ENCODE measurements at places on chromosomes 2 and 18. TPM values are rescaled to one million over a fixed set of nuclear protein-coding genes. Genes with fewer than 3 reads are reported as not detected.

SUMO1 gene
- total RNA-seq, result 140 TPM

RAX gene
- total RNA-seq, result not detected

SPDYA gene
- total RNA-seq, result 0.14 TPM

SGO2 gene
- total RNA-seq, result 14.9 TPM

PLEK gene
- total RNA-seq, result not detected

CCL20 gene
- 5.9 TPM for total RNA-seq

G6PC2 gene
- not detected for total RNA-seq

ING5 gene
- total RNA-seq, result 23.8 TPM

MC2R gene
- not detected for total RNA-seq

EN1 gene
- 1.2 TPM for total RNA-seq

NT5DC4 gene
- not detected for total RNA-seq

FSIP2 gene
- total RNA-seq, result not detected

LYG1 gene
- 2.4 TPM for total RNA-seq

BUB1 gene
- 32.9 TPM for total RNA-seq

ARHGAP15 gene
- not detected for total RNA-seq

SLC9A4 gene
- total RNA-seq, result not detected

FABP1 gene
- total RNA-seq, result not detected

MTLN gene
- 143 TPM for total RNA-seq

YPEL5 gene
- 63.2 TPM for total RNA-seq

CXCR1 gene
- total RNA-seq, result not detected

HES6 gene
- total RNA-seq, result 7.5 TPM

GAL3ST2 gene
- total RNA-seq, result 0.33 TPM

KYNU gene
- 252 TPM for total RNA-seq

NYAP2 gene
- not detected for total RNA-seq

PDE1A gene
- total RNA-seq, result 0.14 TPM

CD226 gene
- total RNA-seq, result 0.15 TPM

DLX1 gene
- total RNA-seq, result 3.2 TPM

SKOR2 gene
- total RNA-seq, result not detected

NGEF gene
- total RNA-seq, result 12.8 TPM

DNMT3A gene
- 5.6 TPM for total RNA-seq

ABCG8 gene
- not detected for total RNA-seq

GNLY gene
- total RNA-seq, result not detected

TUBB8B gene
- not detected for total RNA-seq

RRM2 gene
- total RNA-seq, result 178 TPM

CYP1B1 gene
- total RNA-seq, result 5.6 TPM

MALL gene
- total RNA-seq, result 131 TPM

DYSF gene
- 0.61 TPM for total RNA-seq
